ENCODE measurements at places on chromosomes 2 and 18.

DNA sequence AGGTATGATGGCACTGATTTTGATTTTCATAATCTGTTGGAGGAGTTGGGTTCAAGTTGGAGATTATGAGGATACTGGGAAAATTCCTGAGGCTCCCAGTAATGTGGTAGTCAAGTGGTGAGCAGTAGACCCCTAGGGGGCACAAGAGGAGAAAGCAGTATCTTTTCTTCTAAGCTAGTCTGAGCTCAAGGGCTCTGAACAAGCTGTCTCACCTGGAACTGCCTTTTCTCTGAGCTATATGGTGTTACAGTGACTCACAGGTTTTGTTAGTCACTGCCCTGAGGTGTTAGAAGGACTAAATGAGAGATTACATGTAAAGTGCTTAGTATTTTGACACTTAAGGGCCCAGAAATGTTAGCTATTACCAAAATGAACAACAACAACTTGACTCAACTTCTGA lies 42.2 kb downstream of the CD302 start:
- DNase-seq: no peak

- no peak for DNase-seq
These were observed 6.9 kb downstream of the ZNF24 start for GRCh38 chr18:35337286-35337685.

DNA sequence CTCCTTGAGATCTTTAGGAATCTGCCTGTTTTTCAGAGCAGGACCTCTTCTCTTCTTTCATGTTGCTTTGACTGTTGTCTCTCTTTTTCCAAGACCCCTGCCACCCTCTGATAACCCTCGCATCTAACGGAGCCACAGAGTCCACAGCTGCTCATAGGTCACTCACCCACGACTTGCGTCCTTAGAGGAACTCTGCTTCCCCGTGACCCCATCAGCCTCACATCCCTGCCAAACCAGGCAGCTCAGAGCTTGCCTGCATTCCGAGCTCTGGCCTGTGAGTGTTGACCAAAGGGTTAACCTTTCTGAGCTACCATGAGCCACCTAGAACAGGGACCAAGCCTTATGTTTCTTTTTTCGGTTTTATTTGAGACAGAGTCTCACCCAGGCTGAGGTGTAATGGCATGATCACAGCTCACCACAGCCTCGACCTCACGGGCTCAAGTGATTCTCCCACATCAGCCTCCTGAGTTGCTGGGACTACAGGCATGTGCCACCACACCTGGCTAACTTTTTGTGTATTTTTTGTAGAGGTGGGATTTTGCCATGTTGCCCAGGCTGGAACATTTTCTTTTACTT lies 36.4 kb downstream of the CABLES1 start:
- DNase-seq: no peak

DNA sequence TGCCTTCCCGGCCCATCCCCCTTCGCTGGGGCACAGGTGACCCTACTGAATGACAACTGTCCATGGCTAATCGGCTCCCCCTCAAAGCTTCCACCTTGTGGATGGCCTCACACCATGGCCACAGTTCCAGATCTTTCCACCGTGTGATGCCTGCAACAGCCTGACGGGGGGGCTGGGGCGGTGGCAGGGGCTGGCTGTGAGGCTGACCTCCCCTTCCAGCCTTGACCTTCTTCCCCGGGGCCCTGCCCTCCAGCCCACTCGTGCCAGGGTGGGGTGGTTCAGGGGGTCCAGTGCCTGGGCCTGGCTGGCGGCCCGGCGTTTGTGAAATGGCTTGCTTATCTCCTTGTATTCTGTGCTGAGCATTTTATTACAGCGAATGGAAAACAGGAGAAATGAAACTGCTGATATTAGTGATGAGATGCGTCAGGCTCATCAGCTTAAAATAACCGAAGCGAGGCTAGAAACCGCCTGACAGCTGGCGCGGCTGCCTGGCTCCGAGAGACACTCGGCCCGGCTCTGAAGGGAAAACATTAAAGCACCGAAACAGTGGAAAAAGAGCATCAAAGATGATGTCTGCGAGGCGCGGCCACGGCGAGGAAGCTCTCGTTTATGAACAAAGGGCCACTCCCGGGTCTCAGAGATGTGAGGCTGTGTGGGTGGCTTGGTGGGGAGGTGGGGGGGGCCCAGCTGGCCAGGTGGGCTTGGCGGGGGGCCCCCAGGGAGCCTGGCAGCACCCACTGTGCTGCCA lies 916 bp upstream of the PDCD1 start:
- no peak for DNase-seq

DNA sequence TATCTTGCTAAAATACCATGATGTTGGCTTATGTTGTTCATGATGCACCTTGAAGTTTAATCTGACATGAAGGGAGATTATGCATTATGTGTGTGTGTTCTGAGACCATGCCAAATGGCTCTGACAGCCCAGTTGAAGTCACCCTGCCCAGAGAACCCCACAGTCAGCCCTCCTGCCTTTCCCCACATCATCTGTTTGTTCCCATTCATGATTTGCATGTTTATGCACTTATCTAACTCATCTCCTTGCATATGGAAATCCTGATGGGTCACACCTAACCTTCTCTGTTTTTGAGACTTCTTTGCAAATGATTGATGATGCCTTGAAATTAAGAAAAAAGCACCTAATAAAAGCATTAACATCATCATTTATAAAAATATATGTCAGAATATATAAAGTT lies 752.2 kb downstream of the GALR1 start:
- DNase-seq: no peak

- DNase-seq: peak; percentile 37
These were observed 247.6 kb downstream of the DLGAP1 start for GRCh38 chr18:4207383-4207985.

- no peak for DNase-seq
These were observed 128.3 kb upstream of the FSIP2 start for GRCh38 chr2:185610301-185610700.

DNA sequence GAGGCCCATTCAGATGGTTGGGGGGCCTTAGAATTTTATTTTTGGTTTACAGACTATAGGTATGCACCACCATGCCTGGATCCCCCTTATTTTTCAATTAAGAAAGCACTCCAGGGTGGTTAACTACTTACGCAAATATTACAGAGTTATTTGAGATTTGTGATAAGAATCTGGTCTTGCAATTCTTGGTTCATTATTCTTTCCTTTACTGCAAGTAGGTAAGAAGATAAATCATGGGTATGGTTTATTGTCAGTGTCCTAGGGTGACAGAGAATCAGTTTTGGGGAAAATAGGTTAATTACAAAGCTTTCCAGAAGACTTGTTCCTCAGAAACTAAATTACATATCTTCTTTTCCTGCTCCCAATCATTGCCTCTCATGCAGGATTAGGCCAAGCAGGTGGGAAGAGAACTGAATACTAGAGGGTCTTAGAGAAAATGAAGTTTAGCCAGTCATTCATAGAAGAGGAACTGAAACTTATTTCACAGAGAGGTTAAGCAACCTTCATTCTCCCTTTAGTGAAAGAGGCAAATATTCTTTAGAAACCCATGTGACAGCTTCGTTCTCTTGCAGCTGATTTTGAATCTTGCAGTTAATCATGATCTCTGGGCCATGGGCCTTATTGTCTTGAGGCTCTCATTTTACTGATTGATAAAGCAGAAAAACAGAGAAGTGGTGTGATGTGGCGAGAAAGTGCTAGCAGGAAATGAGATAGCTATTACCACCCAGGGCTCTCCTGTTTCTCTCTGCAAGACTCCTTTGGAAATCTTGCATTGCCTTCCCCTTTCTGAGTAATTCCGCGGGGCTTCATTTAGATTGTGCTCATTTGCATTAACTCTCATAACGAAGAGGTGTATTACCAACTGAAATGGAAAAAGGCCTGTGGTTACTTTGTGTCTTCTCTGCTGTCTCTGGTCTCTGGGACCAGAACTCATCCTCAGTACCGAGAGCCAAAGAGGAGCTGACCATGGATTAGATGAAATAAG lies 44.8 kb upstream of the ARHGAP25 start:
- no peak for DNase-seq

DNA sequence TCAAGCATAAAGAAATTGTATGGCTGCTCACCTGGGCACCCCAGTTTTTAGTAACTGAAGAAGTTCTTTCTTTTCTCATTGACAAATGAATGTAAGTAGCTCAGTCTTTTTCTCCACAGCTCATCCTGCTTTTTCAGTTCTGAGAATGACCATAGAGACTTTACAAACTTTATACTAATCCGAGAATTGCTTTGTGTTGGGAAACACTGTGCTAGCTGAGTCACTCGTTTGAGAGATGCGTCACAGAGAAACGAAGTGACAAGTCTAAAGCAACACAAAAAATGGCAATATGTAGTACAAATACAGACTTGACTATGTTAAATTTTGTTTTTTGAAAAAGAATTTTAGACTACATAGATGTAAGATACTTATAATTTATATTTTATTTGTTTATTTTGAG lies 9.0 kb downstream of the LRRTM4 start:
- DNase-seq: no peak

GRCh38 chr2:8307606-8308180 lies 374.2 kb upstream of the ID2 start:
- no peak for DNase-seq

DNA sequence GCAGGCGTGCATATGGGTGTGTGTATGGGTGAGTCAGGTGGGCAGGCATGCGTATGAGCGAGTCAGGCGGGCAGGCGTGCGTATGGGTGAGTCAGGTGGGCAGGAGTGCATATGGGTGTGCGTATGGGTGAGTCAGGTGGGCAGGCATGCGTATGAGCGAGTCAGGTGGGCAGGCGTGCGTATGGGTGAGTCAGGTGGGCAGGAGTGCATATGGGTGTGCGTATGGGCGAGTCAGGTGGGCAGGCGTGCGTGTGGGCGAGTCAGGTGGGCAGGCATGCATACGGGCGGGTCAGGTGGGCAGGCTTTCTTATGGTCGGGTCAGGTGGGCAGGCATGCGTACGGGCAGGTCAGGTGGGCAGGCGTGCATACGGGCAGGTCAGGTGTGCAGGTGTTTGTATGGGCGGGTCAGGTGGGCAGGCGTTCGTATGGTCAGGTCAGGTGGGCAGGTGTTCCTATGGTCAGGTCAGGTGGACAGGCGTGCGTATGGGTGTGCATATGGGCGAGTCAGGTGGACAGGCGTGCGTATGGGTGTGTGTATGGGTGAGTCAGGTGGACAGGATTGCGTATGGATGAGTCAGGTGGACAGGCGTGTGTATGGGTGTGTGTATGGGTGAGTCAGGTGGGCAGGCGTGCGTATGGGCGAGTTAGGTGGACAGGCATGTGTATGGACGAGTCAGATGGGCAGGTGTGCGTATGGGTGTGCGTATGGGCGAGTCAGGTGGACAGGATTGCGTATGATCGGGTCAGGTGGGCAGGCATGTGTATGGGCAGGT lies 28.7 kb upstream of the KLF11 start:
- no peak for DNase-seq

DNA sequence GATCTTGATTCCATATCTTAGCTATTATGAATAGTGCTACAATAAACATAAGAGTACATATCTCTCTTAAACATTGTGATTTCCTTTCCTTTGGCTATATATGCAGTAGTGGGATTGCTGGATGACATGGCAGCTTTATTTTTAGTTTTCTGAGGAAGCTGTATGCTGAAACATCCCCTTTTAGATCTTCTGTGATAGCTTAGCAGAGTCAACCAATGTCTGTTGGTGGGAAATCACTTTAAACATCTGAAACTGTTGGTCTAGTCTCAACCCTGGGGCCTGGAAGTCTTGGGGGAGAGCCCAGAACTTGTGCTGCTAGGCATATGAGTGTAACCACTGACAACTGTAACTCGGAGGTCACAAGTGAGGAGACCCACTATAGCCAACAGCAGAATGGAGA lies 378.6 kb upstream of the SLC14A2 start:
- no peak for DNase-seq

- no peak for DNase-seq
These were observed 735 bp downstream of the CD207 start for GRCh38 chr2:70834881-70835280.

- DNase-seq: peak; percentile 49
These were observed 23.6 kb downstream of the FZD5 start for GRCh38 chr2:207746131-207746530.

- DNase-seq: no peak
These were observed 125.4 kb downstream of the OSBPL1A start for GRCh38 chr18:24272229-24272525.

- no peak for DNase-seq
These were observed 60.8 kb upstream of the GLS start for GRCh38 chr2:190819840-190820301.

DNA sequence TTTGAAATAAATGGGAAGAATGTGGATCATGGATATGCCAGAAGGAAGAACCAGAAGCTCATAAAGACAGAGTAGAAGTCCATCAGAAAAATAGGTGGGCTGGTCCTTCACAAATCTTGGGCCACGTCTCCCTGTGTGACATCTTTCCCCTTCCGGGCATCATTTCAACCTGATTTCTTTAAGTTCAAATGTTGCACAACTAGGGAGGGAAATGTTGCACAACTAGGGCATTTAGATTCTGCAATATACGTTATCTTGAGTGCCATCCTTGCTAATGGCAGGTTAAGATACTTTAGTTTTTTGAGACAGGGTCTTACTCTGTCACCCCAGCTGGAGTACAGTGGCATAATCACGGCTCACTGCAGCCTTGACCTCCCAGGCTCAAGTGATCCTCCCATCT lies 129.6 kb downstream of the CERS6 start:
- no peak for DNase-seq

DNA sequence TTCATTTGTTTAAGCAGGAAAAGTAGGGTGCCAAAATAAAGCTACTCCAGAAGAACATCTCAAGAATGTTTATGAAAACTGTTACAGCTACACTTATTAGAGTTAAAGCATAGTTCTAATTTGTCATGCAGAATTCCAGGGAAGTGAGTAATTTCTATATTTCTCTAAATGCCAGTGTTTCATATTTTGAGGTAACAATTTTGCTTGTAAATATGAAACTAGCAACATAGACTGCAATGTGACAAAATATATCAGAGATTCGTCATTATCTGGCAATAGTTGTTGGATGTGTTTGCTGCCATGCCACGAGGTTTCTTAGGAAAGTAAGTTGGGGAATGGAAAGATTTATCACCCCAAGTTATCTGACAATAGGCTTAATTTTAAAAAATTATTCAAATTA lies 424.1 kb upstream of the ZEB2 start:
- DNase-seq: no peak

DNA sequence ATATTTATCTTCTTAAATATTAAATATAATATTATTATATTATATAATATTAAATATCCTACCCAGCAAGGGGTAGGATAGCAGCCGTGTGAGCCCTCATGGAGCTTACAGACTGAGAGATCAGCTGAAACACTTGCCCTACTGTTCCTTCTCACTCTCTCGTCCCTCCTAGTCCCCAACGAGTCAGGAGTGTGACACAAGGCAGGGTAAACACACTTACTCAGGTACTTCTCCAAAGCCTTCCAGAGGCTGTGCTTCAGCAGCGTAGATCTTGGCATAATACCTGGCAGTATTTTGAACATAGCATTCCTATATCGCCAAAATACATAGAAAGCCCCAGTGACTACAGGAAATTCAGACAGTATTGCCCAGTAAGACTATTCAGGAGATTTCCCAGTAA lies 114.1 kb downstream of the ALPK2 start:
- DNase-seq: peak; percentile 7

- DNase-seq: no peak
These were observed 134.5 kb downstream of the NAPG start for GRCh38 chr18:10660179-10660884.

GRCh38 chr2:241534293-241534692 lies 24.3 kb upstream of the BOK start:
- DNase-seq: no peak

All from H9 (cell line).